ENCODE measurements at places on chromosomes 3 and 15.

GRCh38 chr15:23422946-23423708 is 23.9 kb downstream of the GOLGA6L2 start:
- no peak for DNase-seq

DNA sequence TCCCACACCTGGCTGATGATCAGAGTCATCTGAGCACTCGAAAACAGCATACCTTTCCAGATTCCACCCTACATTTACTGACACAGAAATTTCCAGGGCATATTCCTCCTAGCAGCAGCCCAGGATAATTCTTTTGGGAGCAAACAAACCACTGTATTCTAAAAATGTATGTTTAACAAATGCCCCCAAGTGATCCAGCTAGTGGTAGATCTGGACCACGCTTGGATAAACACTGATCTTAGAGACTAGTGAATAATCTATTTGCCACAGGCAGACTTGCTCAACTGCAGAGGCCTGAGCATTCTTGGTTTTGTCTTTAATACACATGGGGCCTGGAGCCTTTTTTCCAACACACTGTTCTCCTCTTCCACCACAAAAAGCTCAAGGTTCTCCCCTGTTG is 89.6 kb downstream of the TM4SF4 start:
- DNase-seq, result no peak

- no peak for DNase-seq
These were observed 21.3 kb downstream of the LSAMP start for GRCh38 chr3:116423945-116424344.

GRCh38 chr3:196115678-196116083 is 33.8 kb upstream of the TFRC start:
- no peak for DNase-seq

DNA sequence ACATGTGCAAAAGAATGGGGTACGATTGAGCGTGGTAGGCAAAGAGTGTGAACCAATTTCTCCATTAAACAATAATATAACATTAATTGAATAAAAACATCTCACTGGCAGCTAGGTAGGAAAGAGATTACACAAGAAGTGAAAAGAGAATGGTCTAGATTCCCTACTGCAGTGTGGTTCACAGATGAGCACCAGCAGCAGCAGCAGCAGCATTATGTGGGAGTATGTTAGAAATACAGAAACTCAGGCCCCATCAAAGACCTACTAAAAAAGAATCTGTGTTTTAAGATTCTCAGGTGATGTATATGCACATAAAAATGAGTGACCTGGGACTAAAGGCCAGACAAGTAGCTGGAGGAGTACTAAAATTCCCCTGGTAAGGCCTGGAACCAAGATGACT is 118.2 kb downstream of the ADAM10 start:
- DNase-seq, result no peak

DNA sequence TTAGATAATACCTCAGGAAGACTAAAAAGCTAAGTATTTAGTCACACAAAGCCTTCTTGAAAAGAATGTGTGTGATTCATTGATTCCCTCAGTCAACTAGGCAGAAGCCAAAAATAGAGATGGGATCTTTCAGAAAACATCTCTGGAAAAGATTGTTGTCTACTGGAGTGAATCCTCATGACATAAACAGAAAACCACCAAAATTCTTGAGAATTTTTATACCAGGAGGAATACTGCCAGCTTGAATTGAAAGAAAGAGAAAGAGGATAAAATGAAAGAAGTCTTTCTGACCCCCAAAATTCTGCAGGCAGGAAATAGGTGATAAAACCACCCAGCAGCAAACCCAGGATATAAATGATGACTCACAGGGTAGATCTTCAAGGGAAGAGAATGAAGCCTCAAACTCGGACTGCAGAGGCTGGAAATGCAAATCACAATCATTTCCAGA is 363.1 kb upstream of the PLSCR5 start:
- DNase-seq, result no peak

- no peak for DNase-seq
These were observed 153.0 kb downstream of the SMAD6 start for GRCh38 chr15:66855041-66855440.

DNA sequence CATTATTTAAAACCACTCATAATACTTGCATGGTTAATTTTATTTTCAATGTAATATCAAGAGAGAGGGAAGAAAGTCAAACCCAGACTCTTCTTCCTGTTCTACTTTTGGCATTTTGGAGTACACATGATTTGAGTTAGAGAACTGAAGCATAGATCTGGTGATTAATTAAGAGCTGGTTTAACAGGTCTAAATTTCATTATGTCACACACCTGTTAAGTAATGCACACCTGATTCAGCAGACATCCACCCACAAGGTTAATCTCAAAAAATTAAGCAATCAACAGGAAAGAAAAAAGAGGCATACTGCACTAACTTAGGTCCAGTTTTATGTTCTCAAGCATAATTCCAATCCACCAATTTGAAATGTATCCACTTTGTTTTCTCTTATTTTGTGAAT is 101.1 kb upstream of the ICE2 start:
- no peak for DNase-seq

DNA sequence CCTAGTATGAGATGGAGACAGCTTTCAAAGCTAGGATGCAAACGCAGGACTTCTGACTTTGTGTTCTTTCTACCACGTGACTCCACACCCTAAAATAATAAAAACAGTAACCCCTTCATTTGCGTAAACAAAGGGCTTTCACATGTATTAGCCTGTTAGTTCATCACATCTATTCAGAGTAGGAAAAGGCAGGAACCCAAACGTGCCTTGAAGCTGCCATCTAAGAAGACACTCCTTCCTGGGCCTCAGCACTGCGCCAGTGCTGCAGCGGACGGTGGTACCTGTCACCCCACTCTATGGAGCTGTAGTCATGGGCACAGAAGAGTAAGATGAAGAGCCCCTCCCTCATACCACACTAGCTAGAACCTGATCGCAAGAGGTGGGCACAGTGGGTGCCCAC is 34.3 kb downstream of the PLD1 start:
- DNase-seq, result no peak

DNA sequence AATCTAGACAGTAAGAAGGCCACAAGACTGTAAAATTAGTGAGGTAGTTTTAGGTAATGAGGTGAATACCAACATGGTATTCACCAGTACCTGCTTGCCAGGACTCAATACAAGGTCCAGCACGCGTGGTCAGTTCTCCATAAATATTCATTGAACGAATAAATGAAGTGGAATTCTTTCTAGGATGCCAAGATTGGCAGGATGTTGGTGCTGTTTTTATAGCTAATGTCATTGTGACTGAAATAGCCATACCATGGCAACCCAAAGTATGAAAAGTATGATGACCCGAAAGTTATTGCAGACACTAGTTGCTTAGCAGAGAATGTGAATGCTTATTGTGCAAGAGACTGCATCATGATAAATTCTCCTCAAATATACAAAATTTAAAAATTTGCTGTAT is 307.2 kb downstream of the KCNH8 start:
- DNase-seq, result no peak

- DNase-seq, result no peak
These were observed 5.0 kb upstream of the LRRFIP2 start for GRCh38 chr3:37179144-37179967.

DNA sequence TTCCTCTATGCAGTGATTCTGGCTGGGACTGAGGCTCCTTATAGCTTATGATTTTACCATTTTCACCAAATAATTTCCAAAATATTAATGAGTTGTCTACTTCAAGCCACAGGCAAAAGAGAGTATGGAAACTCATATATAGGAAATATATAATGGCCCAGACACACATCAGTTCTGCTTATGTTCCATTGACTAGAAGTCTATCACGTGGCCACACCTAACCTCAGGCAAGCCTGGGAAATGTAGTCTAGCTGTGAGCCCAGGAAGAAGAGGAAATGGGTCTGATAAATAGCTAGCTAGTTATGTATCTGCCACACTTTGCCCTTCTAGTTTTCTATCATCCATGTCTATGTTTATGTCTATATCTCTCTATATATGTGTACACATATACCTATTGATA is 195.1 kb downstream of the OTOL1 start:
- no peak for DNase-seq

DNA sequence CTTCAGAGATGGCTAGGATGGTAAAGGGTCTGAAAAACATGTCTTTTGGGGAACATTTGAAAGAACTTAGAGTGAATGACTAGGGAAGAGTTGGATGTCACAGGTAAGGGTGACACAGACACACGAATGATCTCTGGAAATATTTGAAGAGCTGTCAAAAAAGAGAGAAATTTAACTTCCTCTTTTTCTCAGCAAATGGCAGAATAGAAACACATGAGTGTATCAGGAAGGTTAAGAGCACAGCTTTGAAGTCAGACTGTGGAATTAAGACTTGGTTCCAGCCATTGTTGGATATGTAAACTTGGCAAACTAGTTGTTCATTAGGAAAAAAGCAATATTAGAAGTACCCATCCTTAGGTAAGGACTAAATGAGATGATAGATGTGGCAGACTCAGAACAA is 117.7 kb downstream of the IMPG2 start:
- no peak for DNase-seq

GRCh38 chr3:169607949-169608348 is 55.6 kb downstream of the MECOM start:
- no peak for DNase-seq

- DNase-seq, result no peak
These were observed 70.8 kb downstream of the TMCC1 start for GRCh38 chr3:129822679-129823078.

- no peak for DNase-seq
These were observed 796.4 kb upstream of the ARPP21 start for GRCh38 chr3:34842706-34843480.

DNA sequence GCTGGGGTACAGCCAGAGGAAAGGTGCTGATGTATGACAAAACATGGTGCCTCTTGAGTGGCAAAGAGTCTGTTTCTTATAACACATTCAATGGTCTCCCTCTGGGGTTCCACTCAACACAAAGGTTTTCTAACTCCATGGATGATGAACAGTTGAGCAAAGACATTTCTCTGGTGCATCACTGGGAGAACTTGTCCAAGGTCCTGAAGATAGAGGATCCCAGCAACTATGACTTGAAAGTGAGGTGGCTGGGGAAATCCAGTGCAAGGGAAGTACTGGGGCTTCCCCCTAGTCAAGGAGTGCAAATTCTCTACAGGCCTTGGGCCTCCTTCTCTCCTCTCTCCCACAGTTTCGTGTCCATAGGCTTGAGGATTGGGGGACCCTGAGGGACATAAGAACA is 431.1 kb downstream of the WDR72 start:
- no peak for DNase-seq

GRCh38 chr15:37818152-37818677 is 116.2 kb upstream of the TMCO5A start:
- no peak for DNase-seq

DNA sequence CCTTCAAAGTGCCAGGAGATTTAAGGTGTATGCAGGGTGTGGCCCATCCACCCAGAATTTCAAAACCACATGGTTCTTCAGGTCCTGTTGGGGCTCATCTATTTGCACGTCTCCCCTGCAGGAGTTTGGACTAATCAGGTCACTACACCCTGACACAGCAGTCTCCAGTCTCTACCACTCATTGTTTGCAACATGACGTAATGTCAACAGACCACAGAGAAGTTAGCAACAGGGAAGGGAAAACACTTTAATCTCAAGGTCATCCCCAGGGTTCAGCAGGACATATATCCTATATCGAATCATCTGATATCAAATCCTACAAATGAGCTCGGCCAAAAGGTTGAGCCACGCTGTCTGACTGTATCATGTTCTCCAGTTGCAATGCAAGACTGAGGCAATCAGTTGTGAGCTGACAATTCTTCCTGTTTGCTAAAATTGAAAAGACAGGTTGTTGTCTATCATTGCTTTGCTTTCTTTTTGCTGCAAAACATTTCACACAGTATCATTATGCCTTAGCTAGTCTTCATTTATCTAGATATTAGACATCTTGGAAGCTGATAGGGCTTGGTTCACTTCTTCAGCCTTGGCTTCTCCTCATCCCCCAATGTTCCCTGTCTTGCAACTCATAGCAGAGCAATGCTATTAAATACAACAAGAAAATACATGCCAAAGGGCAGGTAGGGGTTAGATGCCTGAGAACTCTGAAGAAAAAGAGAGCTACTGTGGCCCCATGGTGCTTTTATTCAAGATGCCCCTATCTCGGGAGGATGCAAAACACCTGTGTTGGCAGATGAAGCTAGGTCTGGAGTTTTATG is 13.4 kb upstream of the LEKR1 start:
- no peak for DNase-seq

GRCh38 chr3:8307545-8308110 is 194.0 kb upstream of the LMCD1 start:
- no peak for DNase-seq

DNA sequence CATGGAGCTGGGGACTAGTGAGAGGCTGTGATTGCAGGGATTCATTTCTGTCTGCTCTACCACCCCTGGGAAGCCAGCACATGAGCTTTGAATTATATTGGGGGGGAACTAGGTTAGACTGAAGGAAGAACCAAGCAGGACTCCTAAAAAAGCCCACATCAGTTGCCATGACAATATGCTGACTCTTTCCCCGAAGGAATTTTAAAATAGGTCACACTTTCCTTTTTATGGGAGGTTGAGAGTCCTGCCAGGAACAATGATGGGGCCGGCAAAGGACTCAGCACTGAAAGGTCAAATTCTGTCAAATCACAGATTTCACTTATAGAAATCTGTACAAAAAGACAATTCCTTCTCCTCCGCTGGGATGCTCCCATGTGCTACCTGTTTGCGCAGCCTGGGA is 130.8 kb downstream of the ZNF621 start:
- DNase-seq, result no peak

- DNase-seq, result peak; percentile 53
These were observed 625 bp upstream of the ELL3 start for GRCh38 chr15:43777267-43777914.

DNA sequence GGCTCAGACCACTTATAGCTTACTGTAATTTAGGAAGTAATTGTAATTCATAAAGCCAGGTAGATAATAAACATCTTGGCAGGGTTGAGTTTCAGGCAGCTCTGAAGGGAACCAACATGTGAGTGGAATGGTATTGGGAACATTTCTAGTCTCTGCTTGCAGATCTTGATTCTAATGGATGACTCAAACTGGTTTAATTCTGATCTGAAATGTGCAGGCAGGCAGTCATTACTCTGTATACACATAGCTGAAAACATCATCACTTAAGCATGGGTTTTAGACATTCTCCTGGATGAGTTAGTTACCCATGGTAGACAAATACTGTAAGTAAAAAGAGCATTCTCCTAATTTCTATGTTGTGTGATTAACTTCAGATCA is 317.0 kb upstream of the TPRG1 start:
- DNase-seq, result no peak

GRCh38 chr3:160820022-160820421 is 64.0 kb downstream of the PPM1L start:
- DNase-seq, result no peak
